ENCODE measurements at places on chromosomes 7 and 10. TPM values are rescaled to one million over a fixed set of nuclear protein-coding genes. Genes with fewer than 3 reads are reported as not detected.

Gene ANKRD61
- total RNA-seq, result not detected

Gene GNG11
- 2.4 TPM for total RNA-seq

Gene SLC26A4
- 0.05 TPM for total RNA-seq

Gene FAM20C
- total RNA-seq, result 0.11 TPM

Gene PNLIPRP2
- total RNA-seq, result not detected

Gene STEAP2
- total RNA-seq, result not detected

Gene NEUROD6
- total RNA-seq, result not detected

Gene IQUB
- 0.11 TPM for total RNA-seq

Gene OR9A2
- 0.56 TPM for total RNA-seq

Gene TMEM273
- total RNA-seq, result 6.7 TPM

Gene HOXA3
- total RNA-seq, result not detected

Gene SYT15
- total RNA-seq, result 1.1 TPM

Gene LRIT2
- total RNA-seq, result not detected

Gene ADIRF
- 7.9 TPM for total RNA-seq

Gene OGA
- 271 TPM for total RNA-seq

DNA sequence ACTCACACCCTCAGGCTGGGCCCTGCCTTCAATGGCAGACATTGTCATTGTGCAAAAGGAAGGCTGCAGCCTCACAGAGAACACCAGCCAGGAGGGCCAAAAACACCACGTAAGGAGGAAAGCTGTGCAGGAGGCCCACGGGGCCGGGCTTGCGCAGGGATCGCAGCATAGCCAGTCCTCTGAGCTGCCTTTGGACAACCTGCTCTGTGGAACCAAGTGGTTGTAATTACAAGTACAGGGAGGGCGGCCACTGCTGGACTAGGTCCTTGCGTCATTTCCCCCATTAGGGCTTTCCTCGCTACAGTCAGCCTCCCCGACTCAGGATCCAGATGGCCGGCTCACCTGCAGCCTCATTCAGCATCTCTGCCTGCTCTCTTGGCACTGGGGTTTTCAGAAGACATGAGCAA, 66.9 kb downstream of the FAM53B start:
- DNase-seq, result no peak

- no peak for DNase-seq
Measured at GRCh38 chr7:22385326-22385725, 28.4 kb upstream of the RAPGEF5 start.

DNA sequence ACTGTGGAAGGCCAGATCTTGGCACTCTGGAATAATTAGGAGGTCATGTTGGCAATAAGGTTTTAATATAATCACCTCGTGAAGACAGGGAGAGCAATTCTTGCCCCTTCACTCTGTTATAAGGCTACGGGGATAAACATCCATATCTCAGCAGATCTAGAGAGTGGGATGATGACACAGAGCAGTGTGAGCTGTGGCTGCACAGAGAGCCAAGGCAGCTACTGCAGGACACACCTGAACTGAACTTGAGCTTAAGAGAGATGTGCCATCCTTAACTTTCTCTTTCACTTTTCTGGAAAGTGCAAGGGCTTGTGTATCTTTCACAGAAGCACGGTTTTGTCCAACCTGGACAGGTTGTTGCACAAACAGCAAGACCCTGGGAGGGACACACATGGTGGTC, 174.7 kb downstream of the GATA3 start:
- DNase-seq, result no peak

DNA sequence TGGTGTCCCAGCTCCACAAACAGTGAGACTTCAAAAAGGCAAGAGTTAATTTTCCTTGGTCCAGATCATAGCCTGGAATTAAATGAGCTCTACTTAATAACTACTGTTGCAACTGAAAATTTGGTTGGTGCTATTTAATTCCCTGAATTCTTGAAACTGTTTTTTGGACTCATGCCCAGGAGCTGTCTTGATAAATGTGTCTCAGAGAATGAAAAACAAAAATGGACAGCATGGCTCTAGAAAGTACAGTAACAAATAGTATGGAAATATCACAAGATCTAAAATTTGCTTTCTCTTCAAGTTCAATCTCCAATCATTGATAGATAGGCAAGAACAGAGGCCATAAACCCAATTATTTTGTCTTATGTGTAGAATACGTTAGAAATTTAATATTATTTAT, 42.5 kb downstream of the CCDC71L start:
- DNase-seq, result no peak

DNA sequence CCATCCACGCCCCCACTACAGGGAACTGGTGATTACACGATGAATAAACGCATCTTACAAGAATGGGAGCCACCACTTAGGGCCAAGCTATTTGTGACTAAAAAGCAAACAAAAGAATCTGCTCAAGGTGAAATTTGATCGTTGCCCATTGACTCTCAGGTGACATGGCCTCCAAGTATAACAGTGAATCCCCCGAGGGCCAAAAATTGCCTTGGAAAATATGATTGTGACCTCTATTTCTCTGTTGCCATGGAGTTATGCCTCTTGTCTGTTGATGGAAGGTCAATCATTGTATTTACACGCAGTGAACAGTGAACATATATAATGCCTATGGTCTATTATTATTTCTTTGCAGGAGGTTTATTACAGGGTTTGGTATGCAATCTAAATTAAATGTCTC, 282.3 kb downstream of the KLF6 start:
- no peak for DNase-seq

GRCh38 chr10:1434912-1435692, 302.2 kb downstream of the ADARB2 start:
- no peak for DNase-seq

GRCh38 chr7:107506674-107507339, 37.0 kb downstream of the GPR22 start:
- no peak for DNase-seq

DNA sequence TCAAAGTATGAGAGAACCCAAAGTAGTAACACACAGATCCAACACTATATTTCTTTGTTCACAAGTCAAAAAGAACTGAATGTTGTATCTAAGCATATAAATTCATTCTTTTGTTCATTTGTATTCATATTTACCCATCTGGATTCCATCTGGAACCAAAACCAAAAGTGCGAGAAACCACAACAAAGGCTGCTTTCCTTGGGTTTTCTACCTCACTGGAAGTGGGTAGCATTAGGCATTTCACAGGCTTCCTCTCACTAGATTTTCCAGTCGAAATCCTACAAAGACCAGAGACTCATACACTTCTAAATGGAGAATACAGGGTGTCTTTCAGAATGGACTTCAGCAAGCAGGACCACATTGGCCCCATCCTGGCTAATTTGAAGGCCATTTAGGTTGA, 109.8 kb upstream of the WNT16 start:
- DNase-seq, result no peak

GRCh38 chr7:102321351-102322201, 34.7 kb downstream of the SPDYE6 start:
- DNase-seq, result peak; percentile 45

DNA sequence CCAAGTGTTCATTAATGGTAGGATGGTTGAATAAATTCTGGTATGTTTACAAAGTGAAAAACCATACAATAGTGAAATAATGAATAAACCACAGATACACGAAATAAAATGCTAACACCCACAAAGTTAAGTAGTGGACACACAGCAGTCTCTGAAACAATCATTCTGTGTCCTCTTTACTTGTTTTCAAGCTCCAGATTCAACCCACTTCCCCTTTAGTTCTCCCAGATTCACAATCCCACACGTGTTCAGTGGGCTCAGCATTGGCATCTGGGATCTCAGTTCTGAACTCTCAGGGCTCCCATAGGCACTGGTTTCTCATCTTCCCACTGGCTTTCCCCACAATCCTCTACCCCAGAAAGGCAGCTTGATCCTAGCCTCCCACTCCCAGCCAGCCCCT, 44.9 kb downstream of the SEM1 start:
- no peak for DNase-seq

DNA sequence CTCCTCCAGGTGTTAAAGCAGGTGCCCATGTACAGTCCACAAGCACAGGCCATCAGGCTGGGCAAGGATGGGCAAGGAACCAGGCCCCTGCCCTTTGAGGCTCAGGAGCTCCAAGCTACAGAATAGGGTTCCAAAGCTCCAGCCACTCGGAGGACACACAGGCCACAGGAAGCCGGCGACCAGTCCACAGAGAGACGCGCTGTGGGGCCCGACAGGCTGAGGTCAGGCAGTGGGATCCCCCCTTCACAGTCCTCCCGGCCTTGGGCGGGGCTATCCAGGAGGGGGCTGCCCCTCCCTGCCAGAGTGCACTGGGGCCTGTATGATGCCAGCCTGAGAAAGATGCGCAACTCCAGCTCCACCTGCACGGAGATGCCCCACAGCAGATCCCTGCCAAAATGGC, 34.0 kb downstream of the MAD1L1 start:
- DNase-seq, result no peak

GRCh38 chr10:49362596-49363260, 33.2 kb downstream of the DRGX start:
- DNase-seq, result no peak

GRCh38 chr7:24923172-24923865, 56.7 kb downstream of the OSBPL3 start:
- DNase-seq, result no peak

GRCh38 chr10:52313933-52314821, at the start of gene DKK1:
TSS of gene DKK1 (plus strand) at chr10:52314281. CDS start at chr10:52314435, 154 bp downstream.
- peak; percentile 39 for DNase-seq

DNA sequence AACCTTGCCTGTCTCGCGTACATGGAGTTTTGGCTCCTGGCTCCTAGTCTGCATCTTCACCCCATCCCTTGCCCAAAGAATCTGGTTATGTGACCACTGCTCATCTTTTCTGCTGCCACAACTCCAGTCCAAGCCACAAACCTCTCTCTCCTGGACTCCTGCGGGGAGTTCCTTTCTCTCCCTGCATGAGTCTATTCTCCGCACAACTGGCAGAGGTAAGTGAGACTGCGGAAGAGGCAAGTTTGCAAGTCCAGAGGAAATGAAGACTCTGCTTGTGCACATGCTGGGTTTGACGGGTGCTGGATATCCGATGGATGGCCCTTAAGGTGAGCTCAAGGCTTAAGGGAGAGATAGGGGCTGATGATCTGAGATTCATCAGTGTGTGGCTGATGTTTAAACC, 61.0 kb downstream of the TRUB1 start:
- no peak for DNase-seq

DNA sequence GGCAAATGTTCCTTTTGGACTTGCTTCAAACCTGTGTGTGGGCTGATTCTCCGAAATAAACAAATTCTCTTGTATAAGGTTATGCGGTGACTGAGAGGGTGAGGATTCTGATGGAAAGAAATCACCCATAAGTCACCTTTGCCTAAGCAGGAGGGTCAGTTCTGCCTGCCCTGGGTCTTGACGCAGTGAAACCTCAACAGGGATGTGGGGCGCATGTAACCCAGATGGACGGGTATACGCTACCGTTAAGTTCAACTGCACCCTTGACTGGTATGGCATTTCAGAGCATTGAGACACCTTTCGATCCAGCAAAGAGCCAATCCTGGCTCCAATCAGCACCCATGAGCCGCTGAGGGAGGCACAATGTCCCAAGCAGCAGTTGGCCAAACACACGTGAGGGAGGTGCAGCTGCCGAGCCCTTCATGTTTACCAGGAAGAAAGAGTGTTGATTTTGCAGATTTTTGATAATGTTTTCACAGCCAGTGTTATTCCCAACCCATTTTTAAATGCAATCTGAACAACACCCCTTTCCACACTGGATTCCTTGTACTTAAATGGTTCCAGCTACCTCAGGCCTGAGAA, 48.1 kb downstream of the SORBS1 start:
- no peak for DNase-seq

- DNase-seq, result no peak
Measured at GRCh38 chr7:127629268-127629854, 11.4 kb upstream of the PAX4 start.

DNA sequence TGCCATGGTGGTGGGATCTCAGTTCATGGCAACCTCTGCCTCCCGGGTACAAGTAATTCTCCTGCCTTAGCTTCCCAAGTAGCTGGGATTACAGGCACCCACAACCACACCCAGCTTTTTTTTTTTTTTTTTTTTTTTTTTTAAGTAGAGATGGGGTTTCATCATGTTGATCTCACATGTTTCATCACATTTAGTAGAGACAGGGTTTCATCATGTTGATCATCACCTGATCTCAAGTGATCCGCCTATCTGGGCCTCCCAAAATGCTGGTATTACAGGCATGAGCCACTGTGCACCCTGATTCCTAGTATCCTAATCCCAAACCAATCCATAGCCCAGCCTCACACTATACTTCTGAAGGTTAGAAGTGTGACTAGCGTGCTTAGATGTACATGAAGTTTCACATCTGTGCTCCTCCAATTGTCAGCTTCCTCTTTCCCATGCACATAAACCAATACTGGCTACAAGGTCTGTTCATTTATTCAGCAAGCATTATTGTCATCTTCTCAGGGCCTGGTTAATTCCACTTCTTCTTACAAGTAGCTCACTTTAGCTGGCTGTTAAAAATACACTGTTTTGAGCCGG, 6.8 kb upstream of the NAT16 start:
- no peak for DNase-seq

DNA sequence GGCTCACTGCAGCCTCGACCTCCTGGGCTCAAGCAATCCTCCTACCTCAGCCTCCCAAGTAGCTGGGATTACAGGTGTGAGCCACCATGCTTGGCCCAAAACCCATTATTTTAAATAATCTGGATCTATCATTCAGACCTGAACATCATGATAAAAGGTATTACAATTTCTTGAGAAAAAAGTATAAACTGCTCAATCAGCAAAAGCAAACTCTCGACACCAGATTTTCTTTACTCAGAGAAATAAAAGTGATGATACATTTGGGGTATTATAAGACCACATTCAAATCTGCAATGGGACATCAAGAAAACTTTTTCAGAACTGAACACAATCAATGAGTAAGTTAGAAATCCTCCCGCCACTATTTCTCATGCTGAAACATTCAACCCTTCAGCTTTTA, 41.2 kb downstream of the JMJD1C start:
- no peak for DNase-seq

GRCh38 chr7:28166982-28167715, 13.4 kb downstream of the JAZF1 start:
- DNase-seq, result no peak

- peak; percentile 53 for DNase-seq
Measured at GRCh38 chr10:21496343-21497176, 28.9 kb downstream of the SKIDA1 start.

DNA sequence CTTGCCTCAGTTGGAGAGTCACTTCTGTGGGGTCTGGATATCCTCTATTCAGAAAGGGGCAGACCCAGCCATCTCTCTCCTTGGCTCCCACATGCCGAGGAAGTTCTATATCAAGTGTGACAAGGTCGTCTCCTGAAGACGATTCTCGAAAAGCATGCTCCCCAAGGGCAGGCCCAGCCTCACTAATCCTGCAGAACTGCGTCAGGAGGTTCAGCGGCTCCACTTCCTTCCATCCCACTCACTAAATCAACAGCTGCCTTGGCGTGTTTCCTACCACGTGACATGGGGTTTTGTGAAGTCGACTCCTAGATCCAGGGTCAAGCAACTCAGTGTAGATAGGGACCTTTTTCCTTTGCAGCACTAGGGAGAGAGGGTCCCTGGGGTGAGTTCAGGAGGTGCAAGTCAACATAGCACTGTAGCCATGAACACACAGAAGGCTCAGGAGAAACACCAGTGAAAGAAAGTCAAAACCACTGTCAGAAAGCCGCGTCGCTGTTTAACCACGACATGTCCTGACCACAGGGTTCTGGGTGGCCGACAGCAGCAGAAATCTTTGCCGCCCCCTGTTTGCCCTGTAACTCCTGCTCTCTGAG, 156.4 kb downstream of the PRPF18 start:
- DNase-seq, result no peak

Data from activated B cell treated with CpG ODN at 0.5 μM for 24 hours (primary cell).